ENCODE measurements at places on chromosomes 6 and 20.

GRCh38 chr6:47633141-47633540, 65.2 kb upstream of the ADGRF4 start:
- no peak for DNase-seq

DNA sequence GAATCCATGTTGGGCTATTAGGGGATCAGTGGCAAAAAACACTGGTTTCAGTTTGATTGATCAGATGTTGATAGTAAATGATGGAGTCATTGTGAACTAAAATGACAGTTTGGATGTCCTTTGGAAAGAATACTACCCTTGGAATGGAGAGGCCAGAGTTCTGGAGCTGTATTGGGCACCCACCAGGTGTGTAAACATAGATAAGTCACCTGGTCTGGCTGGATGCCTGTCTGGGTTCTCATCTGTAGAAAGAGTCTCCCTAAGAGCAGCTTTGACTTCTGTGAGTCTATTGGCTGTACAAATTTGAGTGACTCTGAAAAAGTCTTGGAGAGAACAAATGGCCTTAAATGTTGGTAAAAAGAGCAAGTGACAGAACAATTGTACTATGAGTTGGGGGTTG, 115.0 kb downstream of the SCP2D1 start:
- DNase-seq: no peak

DNA sequence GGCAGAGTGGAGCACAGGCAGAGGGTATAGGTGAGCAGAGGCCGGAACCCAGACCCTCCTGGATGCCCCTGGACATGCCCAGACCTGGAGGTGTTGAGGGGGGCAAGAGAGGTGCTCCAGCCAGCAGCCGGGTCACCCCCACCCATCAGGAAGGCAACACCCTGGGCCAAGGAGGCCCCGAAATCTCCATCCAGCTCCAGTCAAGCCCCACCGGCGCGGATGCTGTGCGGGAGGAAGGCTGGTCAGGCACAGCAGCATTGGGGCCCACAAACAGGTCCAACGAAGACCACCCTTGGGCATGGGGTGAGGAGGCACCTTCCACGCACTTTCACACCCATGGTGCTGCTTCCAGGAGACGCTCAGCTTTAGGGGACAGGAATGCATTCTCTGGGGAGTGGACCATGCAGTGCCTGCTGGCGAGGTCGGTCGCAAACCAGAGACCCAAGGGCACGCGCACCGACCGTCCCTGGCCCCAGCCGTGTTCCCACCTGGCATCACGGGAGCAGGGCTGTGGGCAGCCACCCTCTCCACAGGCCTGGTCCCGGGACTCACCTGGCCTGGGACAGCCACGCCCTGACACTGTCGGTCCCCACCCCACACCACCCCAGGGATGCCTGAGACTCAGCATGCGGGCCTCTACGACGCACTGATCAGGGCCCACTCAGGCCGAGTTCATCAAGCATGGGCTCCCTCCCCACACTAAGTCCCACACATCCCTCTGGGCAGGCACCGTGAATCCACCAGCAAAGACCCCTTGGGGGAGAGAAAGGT, 43.6 kb upstream of the ZBP1 start:
- DNase-seq: no peak

- DNase-seq: no peak
Observed at GRCh38 chr20:35145141-35145564, 2.0 kb downstream of the EDEM2 start.

DNA sequence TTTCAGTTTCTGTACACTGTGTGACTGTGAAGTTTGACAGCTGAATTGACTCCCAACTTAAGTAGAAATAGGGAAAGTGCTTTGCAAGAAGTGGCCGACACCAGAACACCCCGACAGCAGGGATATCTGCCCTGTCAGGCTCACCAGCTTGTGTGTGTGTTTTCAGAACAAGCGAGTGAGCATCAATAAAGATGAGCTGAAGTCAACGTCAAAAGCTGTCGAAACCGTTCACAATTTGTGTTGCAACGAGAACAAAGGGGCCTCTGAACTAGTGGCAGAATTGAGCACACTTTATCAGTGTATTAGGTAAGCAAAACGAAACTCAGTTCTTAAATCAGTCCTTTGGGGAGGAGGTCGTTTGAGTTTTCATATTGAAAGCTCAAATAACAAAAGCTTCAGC, 10.7 kb downstream of the NELFCD start:
- no peak for DNase-seq

GRCh38 chr20:53581444-53582250, 12.0 kb downstream of the ZNF217 start:
- no peak for DNase-seq

- no peak for DNase-seq
Observed at GRCh38 chr6:155417454-155417853, 38.2 kb downstream of the NOX3 start.

DNA sequence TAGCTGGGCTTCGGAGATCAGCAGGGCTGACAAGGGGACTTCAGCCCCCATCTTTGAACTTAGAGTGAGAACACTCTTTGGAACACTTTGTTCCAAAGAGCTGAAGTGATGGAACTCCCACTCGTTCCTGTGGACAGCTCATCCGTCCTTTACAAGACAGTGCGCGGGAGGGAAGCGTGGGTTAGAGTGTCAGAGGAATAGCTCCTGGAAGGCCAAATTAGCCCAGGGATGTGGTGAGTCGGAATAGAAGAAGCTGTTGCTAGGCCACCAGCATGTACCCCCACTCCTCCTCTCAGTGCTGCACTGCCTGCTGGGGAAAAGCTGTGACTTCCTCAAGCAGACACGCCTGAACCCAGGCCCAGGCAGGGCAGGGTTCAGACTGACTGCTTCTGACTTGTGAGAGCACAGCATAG, 1.7 kb downstream of the SDCBP2 start:
- DNase-seq: no peak

GRCh38 chr6:35034411-35035191, 106.5 kb downstream of the TCP11 start:
- no peak for DNase-seq

DNA sequence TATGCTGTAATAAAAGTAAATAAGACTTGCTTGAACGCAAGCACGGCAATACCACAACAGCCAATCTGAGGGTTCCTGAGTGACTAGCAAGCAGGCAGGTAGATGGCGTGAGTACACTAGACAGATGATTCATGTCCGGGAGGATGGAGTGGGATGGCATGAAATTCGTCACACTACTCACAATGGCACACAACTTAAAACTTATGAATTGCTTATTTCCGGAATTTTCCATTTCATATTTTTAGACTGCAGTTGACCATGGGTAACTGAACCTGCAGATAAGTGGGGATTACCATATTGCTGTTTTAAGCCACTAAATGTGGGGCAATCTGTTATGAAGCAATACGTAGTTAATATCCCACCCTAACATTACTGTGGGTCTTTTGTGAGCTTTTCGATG, 93.6 kb upstream of the NFATC2 start:
- DNase-seq: no peak

GRCh38 chr6:52482903-52483670, 62.9 kb downstream of the EFHC1 start:
- no peak for DNase-seq

DNA sequence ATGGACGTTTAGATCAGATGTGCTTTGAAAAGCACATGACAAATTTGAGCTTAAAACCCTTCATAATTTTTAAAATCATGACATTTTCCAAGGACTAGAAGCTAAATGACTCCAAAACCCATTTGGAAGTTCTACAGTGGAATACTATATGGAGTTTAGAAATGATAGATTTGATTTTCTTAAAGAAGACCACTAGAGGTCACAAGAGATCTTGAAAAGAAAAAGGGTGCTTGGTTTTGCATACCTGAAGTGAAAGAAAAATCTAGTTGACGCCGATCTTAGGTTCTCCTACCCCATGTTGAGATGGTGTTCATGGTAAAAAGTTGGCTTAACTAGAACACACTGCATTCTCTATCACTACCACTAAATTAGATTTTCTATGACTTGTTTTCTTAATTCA, 31.5 kb downstream of the CFAP61 start:
- no peak for DNase-seq

DNA sequence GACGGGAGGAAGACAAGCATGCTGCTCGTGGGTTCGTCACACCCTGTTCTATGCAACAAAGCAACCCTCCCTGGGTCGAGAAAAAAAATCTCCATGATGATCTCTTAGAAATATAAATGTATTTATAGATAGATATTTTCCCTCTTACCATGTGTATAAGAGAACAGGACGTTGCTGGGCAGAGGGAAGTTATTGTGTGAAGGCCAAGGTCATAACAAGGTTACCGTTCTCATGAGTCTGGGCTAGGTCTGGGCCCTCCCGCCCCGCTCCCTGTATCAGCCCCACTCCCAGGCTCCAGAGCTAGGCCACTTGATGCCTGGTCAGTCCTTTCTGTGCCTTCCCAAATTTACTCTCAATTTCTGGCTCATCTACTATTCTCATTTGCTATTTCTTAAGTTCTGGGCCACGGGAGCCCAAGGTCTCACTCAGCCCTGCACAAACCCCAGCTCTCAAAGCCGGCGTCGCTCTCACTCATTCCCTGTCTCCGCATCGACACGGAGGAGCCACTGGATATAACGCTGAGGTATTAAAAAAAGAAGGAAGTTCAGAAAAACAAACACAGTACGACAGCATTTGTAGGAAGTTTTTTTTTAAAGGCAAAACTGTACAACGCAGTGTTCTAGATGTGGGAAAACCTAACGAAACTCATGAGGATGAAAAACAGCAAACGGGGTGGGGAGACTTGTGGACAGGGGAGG, 96.8 kb downstream of the PSMG4 start:
- DNase-seq: no peak

DNA sequence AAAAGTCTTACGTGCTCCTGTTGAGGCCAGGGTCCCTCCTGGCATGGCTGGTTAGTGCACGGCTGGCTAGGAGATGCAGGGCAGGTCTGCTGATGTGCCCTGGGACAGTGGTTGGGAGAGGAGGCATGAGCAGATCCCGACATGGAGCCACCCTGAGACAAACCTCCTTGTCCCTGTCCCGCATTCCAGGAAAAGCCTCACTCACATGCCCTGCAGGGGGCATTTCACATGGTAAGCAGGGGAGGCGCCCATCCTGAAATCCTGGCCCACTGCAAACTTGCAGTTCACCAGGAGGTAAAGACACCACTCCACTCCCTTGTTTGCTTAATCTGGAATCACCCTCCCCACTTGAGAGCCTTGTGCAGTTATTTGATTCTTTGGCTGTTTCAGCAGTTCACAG, 116.7 kb upstream of the SLC24A3 start:
- DNase-seq: no peak

DNA sequence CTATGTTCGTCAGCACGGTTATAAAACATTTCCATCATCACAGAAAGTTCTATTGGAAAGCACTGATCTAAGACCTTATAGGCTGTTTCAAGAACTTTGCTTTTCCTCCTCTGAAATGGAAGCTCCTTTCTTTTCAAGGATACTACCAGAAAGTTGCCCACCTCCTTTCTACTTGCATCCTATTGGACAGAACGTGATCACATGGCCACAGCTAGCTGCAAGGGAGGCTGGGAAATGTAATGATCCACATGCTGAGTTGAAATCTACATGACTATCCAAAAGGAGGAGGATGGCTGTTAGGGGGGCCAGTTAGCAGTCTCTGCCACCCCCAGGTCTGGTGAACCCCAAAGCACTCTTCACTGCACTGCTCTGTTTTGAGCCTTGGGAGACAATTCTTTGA, 3.3 kb downstream of the SFTA2 start:
- DNase-seq: no peak

DNA sequence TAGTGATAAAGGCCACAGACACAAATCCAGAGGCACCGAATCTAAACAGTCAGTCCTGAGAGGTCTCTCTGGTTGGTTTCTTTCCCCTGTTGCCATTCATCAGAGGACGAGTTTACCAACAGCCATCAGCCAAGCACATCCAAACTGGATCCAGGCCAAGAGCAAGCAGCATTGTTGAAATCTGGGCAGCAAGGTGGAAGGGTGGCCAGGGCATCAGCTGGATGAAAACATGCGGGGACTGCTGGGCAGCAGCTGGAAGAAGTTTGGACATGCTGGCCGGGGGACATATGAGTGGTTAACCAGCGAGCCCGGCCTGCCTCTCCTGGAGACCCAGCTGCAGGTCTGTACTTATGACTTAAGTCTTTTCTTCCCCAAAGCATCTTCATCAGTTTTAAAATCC, at the start of gene SMIM28:
Gene SMIM28, plus strand, starts transcription at position 62 of the 400 bp plus-strand sequence. Its CDS starts 168 bp downstream, at position 230.
- DNase-seq: no peak

GRCh38 chr20:17936286-17936760, 32.3 kb downstream of the SNX5 start:
- no peak for DNase-seq

GRCh38 chr6:106568530-106568929, 60.8 kb downstream of the RTN4IP1 start:
- DNase-seq: no peak

DNA sequence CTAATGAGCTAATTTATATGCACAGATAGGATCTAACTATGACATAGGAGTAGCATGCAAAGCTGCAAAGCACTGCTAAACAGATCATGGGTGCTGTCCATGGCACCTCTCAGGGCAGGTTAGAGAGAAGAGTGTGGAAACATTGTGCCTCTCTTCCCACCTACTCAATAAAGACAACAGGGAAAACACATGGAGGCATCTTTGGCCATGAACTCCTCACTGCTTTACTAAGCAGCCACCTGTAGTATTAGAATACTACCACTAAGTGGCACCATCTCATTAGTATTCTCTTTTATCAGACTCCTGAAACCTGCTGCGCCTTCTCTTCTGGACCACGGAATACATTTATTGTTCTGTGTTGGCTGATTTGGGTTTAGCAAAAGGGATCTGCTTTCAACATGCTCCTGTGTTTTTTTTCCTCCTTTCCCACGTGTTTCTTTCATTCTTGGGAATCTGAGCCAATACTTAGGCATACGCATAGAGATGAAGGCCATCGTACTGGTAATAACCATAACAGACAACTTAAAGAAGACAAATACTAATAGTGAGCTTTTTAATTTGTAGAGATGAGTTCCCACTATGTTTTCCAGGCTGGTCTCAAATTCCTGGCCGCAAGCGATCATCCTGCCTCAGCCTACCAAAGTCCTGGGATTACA, 9.4 kb upstream of the HDDC2 start:
- DNase-seq: no peak

- DNase-seq: no peak
Observed at GRCh38 chr20:24972341-24972740, 20.2 kb downstream of the APMAP start.

- DNase-seq: no peak
Observed at GRCh38 chr20:47412083-47412482, 55.6 kb upstream of the ZMYND8 start.

- no peak for DNase-seq
Observed at GRCh38 chr20:16664020-16664419, 65.8 kb upstream of the SNRPB2 start.

DNA sequence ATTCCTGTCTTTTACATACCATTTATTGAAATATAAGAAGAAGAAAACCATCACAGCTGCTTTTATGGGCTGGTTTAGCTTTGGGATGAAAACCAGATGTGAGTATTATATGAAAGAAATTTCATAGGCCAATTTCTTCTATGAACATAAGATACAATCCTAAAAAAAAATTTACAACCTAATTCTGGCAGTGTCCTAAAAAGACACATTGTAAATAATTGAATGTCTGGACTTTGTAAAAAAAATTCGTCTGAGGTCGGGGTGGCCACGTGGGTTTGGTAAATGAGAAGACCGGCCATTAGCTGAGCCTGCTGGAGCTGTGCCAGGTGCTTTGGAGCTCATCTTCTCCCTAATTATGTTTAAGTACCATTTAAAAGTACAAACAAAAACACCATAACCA, 26.8 kb downstream of the DACT2 start:
- DNase-seq: no peak

- DNase-seq: no peak
Observed at GRCh38 chr6:31060145-31060544, 49.9 kb downstream of the MUC22 start.
